ENCODE measurements at places on chromosomes 4 and X.

DNA sequence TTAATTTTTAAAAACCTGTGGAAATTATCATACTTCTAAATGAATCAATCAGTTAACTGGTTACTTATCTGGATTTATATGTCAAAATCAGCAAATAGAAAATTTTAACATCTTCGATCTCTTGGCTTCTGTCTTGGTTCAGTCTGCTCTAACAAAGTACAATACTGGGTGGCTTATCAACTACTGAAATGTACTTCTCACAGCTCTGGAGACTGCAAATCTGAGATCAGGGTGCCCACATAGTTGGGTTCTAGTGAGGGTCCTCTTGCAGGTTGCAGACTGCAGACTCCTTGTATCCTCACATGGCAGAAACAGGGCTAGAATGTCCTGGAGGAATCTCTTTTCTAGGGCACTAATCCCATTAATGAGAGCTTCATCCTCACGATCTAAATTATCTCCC, 1851.6 kb upstream of the TENM3 start:
- no peak for DNase-seq

- DNase-seq, result no peak
These were observed 36.4 kb downstream of the FAM193A start for GRCh38 chr4:2572866-2573265.

- no peak for DNase-seq
These were observed 150.3 kb downstream of the SOX3 start for GRCh38 chrX:140354431-140355120.

- DNase-seq, result no peak
These were observed 449.2 kb downstream of the GRXCR1 start for GRCh38 chr4:43341741-43342140.

- DNase-seq, result no peak
These were observed 611.3 kb upstream of the CPXCR1 start for GRCh38 chrX:88135735-88136134.

- DNase-seq, result no peak
These were observed 2.5 kb downstream of the GALNT7 start for GRCh38 chr4:173171098-173171497.

DNA sequence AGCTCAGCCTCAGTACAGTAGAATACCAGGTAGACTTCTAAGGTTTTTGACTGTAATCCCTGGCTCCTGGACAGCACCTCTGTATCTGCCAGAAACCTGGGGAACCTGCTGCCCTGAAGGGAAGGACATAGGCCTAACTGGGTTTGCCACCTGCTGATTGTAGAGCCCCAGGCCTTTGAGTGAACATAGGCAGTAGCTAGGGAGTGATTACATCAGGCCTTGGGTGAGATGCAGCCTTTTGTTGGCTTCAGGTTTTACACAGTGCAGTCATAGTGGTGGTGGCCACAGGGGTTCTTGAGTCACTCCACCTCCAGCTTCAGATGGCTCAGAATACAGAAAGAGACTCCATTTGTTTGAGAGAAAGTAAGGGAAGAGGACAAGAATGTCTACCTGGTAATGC, 19.3 kb downstream of the IQCM start:
- DNase-seq, result no peak

DNA sequence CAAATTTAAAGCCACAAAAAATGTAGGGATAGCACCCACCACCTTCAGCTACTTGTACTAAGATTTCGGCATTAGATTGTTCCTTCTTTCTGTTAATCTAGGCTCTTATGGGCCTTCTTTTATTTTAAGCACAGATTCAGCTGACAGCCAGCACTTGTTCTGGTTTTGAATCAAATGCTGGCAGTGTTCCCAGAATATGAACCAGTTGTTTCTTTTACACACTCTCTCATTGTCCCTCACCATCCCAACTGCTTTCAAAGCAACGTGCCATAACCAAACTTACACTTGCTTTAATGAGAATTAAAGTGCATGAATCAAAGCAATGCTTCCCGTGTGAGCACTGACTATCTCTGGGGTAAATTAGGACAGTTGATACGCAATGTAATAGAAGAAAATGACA, 744.5 kb upstream of the FAM241A start:
- no peak for DNase-seq

GRCh38 chr4:176837169-176837895, 44.6 kb upstream of the VEGFC start:
- DNase-seq, result no peak

GRCh38 chr4:126973201-126973600, 659.6 kb upstream of the INTU start:
- no peak for DNase-seq

GRCh38 chr4:25926462-25926861, 12.4 kb downstream of the SMIM20 start:
- DNase-seq, result no peak

GRCh38 chrX:38313190-38313589, 14.1 kb downstream of the RPGR start:
- DNase-seq, result no peak
